ENCODE measurements at places on chromosomes 7 and 10.

GRCh38 chr10:47294057-47294456, 5.9 kb upstream of the GDF10 start:
- no peak for DNase-seq

DNA sequence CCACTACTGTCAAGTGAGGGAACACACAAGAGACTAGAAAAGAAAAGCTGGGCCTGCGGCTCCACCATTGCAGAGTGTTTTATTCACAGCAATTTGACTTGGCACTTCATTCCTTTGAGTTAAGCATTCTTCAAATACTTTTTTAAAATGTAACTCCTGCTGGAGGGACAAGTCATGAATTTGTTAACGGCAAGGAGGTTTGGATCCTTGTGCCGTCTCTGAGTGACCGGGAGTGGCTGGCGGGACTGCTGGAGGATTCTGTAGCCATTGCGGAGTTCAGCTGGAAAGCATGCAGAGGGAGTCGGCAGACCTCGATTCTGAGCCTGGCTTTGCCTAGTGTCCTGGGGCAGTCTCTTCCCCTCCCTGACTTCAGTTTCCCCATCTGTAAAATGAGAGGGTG, 9.8 kb downstream of the HSPA12A start:
- DNase-seq: no peak

GRCh38 chr7:74725840-74726239, 48.0 kb upstream of the NCF1 start:
- no peak for DNase-seq

DNA sequence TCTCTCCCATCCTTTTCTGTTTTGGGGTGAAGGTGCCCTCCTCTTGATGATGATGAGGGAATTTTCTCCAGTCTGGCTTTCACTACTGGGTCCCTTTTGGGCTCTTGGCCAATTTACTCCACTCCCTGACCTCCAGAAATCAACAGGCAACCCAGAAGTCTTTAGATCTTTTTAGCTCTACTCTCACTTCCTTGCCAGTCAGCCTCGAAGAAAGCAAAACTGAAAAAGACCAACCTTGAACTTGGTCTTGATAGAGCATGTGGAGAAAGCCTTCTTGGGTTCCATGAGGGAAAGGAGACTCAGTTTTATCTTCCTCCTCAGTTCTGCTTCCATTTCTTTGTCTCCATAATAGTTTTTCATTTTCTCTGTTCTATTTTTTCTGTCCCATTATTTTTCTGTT, 91.4 kb upstream of the NPVF start:
- no peak for DNase-seq

DNA sequence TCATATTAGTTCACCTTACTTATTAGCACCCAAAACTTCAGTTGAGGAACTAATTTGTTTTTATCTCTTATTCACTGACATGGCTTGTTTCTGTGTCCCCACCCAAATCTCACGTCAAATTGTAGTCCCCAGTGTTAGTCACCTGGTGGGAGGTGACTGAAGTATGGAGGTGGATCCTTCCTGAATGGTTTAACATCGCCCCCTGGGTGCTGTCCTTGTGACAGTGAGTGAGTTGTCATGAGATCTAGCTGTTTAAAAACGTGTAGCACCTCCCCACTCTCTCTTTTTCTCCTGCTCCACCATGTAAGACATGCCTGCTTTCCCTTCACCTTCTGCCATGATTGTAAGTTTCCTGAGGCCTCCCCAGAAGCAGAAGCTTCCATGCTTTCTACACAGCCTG, 75.0 kb upstream of the HECTD2 start:
- DNase-seq: no peak

Data from Calu3 (cell line).